ENCODE measurements at places on chromosomes 1 and 21.
A peak's percentile ranks its signal among the peaks of the same experiment; 100 is the strongest.

GRCh38 chr1:22930240-22930912 is 42.3 kb downstream of the LACTBL1 start:
- peak; percentile 38 for DNase-seq

DNA sequence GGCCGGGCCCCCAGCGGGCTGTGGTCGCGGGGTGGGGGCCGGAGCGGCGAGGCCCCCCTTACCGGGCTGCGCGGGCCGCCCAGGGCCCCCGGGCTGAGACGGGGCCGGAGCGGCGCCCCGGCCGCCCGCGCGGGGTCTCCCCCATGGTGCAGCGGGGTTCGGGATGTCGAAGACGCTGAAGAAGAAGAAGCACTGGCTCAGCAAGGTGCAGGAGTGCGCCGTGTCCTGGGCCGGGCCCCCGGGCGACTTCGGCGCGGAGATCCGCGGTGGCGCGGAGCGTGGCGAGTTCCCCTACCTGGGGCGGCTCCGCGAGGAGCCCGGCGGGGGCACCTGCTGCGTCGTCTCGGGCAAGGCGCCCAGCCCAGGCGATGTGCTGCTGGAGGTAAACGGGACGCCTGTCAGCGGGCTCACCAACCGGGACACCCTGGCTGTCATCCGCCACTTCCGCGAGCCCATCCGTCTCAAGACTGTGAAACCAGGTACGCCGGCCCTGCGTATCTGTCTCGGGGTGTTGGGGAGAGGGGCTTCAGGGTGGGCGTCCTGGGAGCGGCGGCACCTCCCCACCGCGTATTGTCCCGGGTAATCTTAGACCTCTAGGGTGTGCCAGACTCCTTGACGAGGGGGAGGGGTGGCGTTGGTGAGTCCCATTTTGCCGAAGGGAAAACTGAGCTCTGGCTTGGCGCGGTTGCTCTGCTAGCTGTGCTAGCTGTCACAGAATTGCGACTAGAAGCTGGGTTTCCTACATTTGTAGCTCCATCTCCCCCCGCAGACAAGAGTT is 745 bp downstream of the MAGI3 start:
- DNase-seq: no peak

DNA sequence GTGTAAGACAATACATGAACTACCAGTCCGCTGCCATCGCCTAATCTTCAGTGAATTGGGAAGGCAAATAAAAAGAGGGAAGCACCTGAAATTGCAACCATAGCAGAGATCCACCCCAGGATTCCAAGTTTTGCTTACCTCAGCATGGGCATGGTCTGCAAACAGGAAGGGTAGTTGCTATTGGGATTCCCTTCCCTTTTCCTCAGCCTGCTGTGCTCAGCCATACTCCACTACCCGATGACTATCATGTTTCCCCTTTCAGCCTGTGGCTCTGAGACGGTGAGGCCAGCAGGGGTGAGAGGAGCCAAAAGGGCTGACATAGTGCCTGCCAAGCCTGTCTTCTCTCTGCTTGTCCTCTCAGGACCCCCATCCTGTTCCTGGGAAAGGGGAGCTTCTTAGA is 64.2 kb downstream of the GPR137B start:
- DNase-seq: no peak

DNA sequence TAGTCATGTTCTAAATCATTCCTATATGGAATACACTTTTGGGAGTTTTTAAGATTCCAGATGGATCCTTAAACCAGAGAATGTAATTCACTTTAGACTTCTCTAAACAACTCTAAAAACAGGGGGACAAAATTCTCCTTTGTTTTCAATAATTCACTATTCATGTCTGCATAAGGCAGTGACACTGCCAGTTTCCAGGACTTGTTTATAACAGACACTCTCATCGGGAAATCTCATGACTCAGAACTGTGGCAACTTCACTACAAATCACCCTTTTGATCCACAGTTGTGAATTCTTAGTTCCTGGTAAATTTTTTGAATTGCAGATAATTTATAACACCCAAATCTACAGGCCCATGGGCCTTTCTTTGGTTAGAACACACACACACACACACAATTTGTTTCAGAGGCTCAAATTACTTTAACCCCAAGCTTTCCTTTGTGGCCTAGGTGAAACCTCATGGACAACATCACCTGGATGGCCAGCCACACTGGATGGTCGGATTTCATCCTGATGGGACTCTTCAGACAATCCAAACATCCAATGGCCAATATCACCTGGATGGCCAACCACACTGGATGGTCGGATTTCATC is at the start of gene OR2T4:
Gene OR2T4, plus strand, starts transcription at position 545 of the 595 bp plus-strand sequence. Its CDS starts 0 bp downstream, at position 545.
- DNase-seq: no peak

- DNase-seq: no peak
Observed at GRCh38 chr1:98781906-98782305, 120.4 kb downstream of the SNX7 start.

GRCh38 chr1:43731867-43732531 is 24.7 kb downstream of the ST3GAL3 start:
- DNase-seq: no peak

DNA sequence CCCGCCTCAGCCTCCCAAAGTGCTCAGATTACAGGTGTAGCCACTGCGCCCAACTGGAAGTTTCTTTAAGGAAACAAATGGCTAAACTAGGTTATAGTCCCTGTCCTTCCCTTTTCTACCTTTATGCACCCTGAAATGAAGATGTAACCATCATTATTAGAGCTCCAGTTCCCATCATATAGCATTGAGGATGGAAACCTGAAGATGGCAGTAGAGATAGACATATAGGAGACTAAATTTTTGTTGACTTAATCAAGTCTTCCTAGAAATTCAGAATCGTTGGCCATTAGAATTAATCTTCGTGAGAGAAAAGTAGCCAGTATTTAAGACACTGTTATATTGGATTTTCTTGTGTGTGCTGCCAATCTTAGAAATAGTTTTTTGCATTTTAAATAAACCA is 1016.3 kb upstream of the NCAM2 start:
- no peak for DNase-seq

- DNase-seq: no peak
Observed at GRCh38 chr1:240635466-240636256, 23.7 kb upstream of the GREM2 start.

Data from brain microvascular endothelial cell (primary cell).